Stimulated activated CD4-positive, alpha-beta T cell treated with anti-CD3 and anti-CD28 coated beads, Interleukin-4, amount 100 ng/mL, for 48 hours (primary cell): ENCODE measurements at places on chromosomes 1 and 21.

- DNase-seq: no peak
Observed at GRCh38 chr1:112938210-112938609, 17.8 kb downstream of the SLC16A1 start.

GRCh38 chr1:186849271-186849671 is 20.5 kb downstream of the PLA2G4A start:
- DNase-seq: no peak

DNA sequence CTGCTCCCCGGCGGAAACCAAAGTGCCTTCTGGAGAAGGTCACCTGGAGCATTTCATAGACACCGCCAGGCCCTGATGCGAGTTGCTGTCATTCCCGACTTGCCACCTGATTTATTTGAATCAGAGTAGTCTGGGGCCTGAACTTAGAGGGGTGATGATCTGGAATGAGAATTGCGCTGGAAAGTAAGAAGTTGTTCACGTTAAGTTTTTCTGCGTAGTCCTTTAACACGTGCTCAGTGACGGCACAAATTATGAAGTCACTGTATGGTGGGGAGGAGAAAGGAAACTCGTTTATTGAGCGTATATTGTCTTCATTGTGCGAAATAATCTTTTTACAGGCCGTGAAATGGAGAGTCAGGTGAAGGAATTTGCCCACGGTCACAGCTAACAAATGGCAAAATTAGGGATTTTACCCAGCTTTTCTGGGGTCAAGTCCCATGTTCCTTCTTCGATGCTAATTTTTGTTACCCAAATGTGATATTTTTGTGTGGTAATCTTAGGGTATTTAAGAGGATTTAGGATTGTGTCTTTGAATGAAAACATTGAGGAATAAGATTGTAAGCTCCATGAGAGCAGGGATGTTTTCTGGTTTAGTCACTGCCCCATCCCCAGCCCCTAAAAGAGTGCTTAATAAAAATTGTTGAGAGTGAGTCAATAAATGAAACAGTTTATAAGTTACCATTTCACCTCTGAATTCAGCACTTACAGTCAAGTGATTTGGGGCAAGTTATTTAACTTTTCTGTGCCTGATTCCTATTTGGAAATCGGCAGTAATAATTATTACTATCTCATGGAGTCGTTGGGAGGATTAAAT is 46.4 kb upstream of the NBL1 start:
- no peak for DNase-seq

DNA sequence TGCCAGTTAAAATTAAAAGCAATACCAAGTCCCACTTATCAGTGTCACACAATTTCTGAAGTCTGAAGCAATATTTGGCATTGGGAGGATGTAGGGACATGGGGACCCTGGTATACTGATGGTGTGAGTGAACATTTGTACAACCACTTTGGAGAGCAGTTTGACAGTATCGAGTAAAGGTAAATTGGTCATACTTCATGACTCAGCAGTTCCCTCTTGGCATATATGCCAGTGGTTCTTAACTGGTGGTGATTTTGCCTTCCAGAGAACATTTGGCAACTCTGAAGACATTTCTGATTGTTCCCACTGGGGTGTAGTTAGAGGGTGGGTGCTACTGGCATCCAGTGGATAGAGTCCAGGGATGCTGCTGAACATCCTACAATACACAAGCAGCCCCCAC is 19.7 kb downstream of the FMOD start:
- DNase-seq: no peak

GRCh38 chr1:54014009-54014629 is 3.9 kb downstream of the LDLRAD1 start:
- DNase-seq: no peak

DNA sequence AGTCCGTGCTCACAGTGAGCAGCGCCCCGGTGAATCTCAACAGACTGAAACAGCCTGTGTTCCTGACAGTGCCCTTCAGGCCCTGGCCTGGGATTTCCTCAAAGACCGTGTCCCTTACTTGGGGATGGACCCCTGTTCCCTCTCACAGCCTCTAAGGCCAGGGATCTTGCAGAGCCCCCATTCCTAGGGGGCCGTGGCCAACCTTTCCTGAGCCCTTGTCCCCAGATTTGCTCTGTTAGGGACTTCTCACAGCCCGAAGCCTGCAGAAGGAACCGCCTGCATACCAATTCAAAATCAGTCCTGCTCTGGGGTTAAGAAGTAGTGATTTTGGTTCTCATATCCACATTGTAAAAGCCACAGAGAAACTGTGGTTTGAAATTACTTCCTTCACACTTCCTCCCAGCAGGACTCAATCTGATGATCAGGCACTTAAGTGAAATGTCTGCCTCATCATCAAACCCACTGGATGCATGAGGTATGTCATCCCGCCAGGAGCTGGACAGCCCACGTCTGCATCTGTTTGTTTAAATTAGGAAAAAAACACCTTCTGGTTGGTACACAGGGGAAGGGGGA is 14.9 kb downstream of the ABCA4 start:
- no peak for DNase-seq

GRCh38 chr21:23455676-23456075 is 2151.6 kb downstream of the MRPL39 start:
- no peak for DNase-seq

- no peak for DNase-seq
Observed at GRCh38 chr1:95451054-95451453, 217.0 kb downstream of the RWDD3 start.

DNA sequence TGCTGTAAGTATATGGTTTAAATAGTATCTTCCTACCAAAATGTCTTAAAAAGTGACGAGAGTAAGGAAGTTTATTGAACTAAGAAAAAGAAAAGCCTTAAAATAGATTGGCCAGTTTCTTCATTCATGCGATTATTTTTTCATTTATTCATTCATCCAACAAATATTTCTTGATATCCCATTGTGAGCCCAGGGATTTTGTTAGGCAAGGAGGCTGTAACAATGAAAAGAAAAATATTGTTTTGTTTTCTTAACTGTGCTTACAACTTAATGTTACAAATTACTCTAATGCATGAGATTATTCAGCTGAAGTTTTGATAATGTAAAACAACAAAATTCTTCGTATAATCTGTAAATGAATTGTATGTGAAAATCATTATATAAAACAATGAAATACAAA is 882.0 kb downstream of the LTN1 start:
- no peak for DNase-seq

- no peak for DNase-seq
Observed at GRCh38 chr1:220914283-220915116, 35.3 kb downstream of the HLX start.

- no peak for DNase-seq
Observed at GRCh38 chr1:153231363-153231762, 14.0 kb downstream of the PRR9 start.

DNA sequence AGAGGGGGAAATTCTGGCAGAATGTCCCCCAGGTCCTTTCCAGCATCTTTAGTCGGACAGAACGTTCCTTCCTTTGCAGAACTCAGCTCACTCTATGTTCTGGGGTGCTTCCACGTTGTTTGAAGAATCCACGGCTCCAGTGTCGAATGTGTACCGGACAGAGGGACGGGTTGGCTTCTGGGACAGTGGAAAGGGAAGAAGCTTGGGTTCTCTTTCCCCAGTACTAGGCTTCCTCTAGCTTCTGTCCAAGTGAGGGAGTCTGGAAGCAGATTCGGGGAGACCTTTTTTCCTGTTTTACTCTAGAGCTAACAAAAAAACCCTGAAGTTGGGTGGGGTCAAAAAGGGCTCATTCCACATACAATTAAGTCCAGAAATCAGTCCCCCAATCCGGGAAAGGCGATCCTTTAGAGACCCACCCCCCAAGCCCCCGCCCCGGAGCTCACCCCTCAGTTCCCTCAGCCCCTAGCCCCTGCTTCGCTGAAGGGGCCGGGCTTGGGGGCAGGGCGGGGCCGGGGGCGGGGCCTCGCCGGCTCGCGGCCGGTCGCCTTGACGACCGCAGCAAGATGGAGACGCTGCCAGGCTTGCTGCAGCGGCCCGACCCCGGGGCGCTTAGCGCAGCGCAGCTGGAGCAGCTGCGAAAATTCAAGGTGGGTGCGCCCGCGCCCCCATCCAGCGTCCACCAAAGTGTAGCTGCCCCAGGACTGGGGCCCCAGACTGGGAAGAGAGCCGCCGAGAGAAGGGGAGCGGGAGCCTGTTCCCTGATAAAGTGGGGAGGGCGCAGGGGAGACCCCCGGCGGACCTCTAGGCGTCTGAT is at the start of gene RIIAD1:
TSS of gene RIIAD1 (plus strand) at position 549 of the 814 bp plus-strand sequence. CDS start at position 564, 15 bp downstream.
- DNase-seq: peak; percentile 27

DNA sequence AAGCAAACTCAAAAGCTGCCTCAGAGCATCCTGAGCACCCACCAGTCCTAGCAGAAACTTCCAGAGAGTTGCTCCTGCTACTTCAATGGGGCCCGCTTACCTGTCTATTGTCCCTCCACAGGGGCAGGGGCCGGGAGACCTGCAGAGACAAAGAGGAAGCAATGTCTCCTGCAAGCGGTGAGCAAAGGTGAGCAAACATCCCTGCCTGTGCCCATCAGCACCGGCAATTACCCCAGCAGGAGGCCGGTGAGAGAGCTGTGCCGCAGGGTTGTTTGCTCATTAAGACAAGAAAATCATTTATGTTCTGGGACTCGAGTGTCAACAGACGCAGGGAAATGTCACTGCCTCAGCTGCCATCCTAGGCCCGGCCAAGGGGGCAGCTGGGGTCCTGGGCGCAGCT is 53.8 kb upstream of the TARDBP start:
- DNase-seq: no peak

DNA sequence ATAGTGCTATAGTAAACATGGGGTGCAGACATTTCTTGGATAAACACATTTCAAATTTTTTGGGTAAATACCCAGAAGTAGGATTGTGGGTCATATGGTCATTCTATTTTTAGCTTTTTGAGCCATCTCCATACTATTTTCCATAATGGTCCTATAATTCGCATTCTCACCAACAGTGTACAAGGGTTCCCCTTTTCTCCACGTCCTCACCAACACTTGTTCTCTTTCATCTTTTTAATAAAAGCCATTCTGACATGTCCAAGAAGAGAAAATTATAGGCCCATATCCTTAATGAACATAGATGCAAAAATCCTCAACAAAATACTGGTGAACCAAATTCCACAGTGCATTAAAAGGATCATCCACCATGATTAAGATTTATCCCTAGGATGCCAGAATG is 8.9 kb downstream of the STUM start:
- no peak for DNase-seq

DNA sequence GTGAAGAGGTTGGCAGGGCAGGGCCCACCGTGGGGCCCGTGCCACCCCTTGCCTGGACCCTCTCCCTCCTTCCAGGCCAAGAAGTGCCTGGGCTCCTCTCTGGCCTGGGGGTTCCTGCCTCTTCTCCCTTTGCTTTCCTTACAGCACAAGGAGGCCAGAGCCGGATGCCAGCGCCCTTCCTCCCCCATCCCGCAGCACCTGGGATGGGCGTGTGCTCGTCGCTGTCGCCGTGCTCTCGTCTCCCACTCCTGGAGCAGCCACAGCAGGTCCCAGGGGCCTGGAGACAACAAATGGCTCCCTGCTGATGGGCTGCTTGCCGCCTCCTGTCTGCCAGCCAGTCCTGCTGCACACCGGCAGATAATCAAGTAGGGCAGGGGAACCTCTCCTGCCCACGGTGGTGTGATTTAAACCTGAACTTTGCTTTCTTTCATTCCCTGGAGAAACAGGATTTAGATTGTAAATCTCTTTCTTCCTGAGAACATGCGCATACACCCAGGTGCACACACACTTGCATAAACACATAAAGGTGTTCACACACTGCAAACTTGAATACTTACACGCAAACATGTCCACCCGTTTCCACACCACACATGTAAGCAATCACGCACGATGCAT is 50.8 kb upstream of the POU3F1 start:
- no peak for DNase-seq

DNA sequence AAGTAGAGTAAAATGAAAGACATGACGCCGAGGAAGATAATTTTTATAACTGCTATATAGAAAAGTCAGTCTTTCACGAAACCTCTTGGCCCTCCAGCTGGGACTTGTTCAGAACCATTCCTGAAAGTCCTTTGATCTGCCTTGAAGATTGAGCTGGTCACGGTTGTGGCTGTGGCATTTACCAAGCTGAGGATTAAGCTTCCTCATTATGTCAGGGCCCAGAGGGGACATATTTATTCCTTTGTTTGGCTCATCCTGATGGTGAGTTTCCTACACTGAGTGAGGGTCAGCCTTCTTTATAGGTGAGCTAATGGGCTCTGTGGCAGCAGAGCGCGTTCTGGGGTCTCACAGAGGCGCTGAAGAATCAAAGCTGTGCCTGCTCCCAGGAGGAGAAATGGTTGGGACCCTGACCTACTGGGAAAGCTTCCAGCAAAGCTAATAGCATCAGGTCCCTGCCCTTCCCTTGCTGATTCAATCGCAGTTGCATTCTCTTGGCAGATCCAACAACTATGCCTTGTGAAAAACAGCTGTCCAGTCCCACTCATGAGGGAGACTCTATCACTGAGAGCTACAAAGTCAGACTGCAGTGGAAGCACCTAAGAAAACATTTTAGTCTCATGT is 43.2 kb upstream of the PBX1 start:
- DNase-seq: no peak

DNA sequence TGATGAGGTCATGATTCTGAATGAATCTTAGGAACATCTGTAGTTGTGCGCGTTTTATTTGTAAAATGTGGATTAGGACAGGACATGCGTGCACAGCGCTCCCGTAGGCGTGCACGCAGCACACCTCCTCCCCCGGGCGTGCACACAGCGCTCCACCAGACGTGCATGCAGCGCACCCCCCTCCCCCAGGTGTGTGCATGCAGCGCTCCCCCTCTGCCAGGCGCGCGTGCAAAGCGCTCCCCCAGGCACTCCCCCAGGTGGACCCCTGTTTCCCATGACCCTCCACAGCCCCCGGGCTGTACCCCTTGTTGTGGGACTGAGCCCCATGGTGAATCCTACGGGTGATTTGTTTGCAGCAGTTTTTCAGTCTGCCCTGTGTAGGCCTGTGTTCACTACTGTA is 61.6 kb downstream of the S100B start:
- no peak for DNase-seq

GRCh38 chr1:53755874-53756273 is 16.9 kb upstream of the GLIS1 start:
- no peak for DNase-seq

- no peak for DNase-seq
Observed at GRCh38 chr21:42061195-42061985, 9.7 kb upstream of the UMODL1 start.

- DNase-seq: no peak
Observed at GRCh38 chr1:115332813-115333608, 5.0 kb downstream of the NGF start.

DNA sequence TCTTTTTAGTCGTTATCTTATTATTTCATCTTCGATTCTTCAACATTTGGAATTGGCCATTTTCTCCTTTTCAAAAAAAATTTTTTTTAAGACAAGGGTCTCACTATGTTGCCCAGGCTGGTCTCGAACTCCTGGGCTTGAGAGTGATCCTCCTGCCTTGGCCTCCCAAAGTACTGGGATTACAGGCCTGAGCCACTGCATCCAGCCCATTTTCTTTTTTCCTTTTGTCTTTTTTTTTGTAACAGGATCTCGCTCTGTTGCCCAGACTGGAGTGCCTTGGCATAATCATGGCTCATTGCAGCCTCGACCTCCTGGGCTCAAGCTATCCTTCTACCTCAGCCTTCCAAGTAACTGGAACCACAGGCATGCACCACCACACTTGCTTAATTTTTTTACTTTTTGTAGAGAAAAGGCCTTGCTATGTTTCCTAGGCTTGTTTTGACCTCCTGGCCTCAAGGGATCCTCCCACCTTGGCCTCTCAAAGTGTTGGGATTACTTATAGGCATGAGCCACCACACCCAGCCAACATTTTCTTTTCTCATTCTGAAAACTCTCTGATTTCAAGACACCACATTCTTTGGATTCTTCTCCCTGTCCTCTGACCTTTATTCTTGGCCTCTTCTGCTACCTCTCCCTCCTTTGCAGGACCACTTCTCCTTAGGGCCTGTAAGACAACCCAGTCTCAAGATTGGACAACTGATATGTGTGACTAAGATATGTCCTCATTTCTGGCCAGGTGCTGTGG is 6.0 kb upstream of the MAP1LC3C start:
- DNase-seq: no peak
